RCC 7860 (cell line): ENCODE measurements at places on chromosomes 11 and 22.
A peak's percentile ranks its signal among the peaks of the same experiment; 100 is the strongest.

- DNase-seq: no peak
Measured at GRCh38 chr11:70067591-70068341, 10.4 kb upstream of the ANO1 start.

DNA sequence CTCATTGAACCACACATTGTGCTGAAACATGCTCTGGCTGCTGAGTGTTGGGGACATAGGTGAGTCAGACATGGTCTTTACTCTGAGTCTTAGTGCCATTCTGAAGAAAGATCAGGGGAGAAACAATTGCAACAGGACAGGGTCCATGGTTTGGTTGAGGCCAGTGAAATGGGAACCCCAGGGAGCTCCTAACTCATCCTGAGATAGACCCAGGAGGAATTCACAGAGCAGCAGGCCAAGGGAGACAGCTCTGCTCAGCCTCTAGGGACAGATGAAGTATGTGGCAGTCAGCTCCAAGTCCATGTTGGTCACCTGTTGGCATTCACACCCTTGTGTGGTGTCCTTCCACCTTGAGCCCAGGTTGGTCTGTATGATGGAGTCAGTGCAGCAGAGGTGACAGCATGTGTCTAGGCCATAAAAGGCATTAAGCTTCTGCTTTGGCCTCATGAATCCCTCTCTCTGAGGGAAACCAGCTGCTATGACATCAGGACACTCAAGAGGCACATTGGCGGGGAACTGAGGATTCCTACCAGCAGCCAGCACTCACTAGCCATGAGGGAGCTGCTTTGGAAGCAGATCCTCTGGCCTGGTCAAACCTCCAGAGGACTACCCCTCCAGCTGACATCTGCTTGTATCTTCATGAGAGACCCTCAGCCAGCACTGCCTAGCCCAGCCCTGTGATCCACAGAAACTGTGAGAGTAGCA lies 50.3 kb upstream of the MYEOV start:
- no peak for DNase-seq

DNA sequence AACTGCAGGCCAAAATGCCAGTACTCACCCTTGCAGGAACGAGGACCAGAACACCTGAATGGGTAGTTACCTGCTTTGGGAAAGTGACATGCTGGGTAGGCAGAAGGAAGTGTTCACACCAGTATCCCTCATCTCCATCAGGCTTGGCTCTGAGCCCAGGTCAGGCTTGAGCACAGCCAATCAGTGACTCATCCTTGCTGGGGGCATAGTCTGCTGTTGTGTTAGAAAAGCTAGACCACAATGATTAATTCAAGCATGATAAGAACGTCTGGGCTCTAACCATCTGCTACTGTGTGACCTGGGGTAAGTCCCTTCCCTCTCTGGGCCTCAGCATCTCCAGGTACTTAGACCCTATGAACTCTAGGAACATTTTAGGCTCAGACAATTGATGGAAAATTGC lies 450.4 kb downstream of the MIAT start:
- peak; percentile 98 for DNase-seq

DNA sequence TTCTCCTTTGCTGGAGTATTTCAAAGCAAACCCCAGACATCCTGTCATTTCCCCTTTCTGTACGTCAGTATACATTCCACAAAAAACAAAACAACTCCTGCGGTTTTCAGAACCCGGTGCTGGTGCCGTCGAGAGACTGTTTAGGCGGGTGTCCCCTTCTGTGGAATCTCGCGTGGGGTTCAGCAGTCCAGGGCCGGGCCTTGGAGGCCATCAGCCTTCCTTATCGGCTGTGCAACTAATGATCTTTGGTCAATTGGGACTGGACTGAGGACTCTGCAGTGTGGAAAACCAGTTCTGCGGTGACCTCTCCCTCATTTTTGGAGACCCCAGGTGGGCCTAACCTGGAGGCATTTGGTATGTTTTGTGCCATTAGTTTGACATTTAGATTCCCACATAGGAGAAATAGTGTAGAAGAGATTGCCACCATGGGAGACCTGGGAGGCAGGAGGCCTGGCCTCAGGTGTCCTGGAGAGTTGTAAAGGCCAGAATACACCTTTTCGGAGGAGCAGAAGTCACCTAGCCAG lies 84.4 kb downstream of the TBC1D22A start:
- no peak for DNase-seq

DNA sequence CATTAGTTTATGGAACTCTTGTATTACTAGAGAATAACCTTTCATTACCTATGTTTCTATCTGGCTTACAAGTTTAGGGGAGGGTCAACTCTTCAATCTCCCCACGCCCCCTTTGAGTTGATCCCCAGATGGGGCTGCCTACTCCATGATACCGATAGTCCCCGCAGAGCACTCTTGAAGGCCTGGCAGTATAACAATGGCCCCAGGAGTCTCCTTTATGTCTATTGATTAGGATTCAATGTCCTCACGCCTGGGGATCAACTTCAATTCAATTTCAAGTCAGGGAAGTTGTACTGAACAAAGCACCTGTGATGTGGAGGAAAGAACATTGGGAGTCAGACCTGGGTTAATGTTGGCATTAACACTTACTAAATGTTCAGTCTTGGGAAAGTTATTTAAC lies 520.2 kb downstream of the METTL15 start:
- no peak for DNase-seq

GRCh38 chr11:72609045-72609444 lies 65.2 kb downstream of the PDE2A start:
- DNase-seq: no peak

- no peak for DNase-seq
Measured at GRCh38 chr11:6778518-6778917, 4.3 kb upstream of the OR2AG1 start.

GRCh38 chr11:46348566-46349401 lies 1.5 kb downstream of the DGKZ start:
- no peak for DNase-seq

DNA sequence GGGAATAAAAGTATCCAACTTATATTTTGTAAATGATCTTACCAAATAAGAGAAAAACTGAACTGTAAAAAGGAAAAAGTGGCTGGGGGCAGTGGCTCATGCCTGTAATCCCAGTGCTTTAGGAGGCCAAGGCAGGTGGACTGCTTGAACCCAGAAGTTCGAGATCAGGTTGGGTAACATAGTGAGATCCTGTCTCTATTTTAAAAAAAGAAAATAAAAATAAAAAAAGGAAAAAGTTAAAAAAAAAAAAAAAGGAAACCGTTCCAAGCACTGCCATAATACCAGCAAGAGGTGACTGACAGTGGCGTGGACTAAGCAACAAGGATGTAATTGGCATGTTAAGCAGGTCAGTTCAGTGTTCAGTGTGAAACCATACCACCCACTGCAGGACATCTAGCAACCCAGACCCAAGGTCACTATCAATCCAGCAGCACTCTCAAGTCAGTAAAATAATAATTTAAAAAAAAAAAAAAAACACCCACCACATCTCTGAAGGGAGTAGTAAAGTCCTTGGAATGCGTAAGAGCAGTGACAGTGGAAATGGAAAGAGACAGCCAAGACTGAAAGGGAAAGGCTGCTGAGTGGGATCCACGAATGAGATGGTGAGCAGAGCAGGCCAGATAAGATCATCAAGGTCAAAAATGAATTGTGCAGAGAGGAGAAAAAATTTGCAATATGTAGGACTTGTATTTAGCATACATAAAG lies 43.6 kb downstream of the MAPK1 start:
- DNase-seq: no peak

DNA sequence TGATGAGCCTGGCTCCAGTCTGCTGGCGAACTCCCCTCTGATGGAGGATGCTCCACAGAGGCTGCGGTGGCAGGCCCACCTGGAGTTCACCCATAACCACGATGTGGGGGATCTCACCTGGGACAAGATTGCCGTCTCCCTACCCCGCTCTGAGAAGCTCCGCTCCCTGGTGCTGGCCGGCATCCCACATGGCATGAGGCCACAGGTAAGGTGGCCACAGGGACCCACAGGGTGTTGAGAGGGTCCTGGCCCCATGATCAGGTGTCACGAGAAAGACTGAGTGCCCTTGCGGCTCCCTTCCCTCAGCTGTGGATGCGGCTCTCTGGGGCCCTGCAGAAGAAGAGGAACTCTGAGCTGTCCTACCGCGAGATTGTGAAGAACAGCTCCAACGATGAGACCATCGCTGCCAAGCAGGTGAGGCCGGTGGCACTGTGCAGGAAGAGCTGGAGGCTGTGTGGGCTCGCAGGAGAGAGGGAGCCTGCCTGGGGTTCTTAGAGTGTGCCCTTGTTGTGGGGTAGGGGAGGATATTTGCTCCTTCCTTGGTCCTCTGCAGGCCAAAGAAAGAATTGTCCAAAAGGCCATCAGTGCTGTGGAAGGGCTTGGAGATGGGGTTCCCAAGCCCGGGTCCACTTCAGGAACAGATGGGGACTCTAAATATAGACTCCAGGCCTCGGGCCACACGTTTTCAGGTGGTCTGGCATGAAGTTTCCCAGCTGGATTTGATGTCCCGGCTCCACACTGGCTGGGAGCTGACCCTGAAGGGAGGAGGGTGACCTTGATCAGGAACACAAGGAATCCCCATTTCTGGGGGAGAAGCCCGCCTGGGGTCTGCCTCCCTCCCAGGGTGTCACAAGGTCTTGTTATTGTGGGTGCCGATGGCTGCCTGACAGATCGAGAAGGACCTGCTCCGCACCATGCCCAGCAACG lies 34.1 kb downstream of the SGSM3 start:
- no peak for DNase-seq

DNA sequence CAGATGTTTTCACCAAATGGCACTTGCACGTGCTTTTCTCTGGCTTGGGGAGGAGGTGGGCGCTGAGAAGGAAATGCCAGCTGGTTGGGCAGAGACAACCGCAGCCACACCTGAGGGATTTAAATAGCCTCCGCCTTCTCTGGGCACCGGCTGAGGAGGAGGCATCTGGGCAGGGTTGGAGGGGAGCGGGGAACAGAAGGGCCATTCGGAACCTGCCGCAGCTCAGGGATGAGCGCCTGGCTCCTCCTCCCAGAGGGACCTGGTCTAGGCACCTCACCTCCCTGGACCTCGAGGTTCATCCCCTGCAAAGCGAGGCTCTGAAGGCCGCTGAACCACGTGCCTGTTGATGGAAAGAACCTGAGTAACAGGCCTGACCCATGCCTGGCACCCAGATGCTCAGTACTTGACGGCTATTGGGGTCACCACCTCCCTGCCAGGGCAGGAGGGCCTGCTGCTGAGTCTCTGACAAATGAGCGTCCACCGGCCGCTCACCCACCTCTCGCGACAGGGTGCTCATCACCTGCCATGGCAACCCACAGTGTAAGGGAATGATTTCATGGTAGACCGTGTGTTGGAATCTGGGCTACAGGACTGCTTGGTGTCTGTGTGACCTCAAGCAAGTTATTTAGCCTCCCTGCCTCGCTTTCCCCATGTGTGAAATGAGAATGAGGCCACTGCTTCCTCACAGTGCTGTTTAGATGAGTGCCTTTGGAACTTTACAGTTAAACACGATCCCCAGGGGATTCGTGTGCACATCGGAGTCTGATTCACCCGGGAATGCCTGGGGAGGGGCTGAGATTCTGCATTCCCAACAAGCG lies 2.0 kb upstream of the KDELR3 start:
- no peak for DNase-seq

DNA sequence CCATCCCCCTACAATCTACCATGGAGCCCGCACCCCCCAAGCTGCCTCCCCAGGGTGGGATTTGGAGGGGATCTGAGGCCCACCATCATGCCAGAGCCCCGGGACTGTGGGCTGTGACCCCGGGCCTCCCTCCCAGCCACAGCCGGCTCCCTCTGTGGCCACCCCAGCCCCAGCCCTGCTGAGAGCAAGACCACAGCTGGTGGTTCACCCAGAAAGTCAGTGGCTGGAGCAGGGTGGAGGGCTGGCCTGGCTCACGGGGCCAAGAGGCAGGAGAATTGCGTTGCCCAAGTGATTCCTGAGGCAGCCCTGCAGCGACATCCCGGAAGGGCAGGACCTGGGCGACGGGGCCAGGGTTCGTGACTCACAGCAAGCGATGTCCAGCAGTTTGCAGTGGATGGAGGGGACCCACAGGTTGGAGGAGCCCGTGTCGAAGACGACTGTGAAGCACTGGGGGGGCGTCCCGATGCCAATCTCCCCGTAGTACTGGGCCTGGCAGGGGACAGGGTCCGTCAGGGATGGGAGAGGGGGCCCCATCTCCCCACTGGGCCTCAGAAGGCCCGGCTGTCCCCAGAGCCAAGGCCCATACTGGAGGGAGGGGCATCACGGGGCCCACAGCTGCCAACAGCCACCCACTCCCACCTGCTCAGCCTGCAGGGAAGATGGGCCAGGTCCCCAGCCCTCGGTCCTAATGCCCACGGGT lies 4.4 kb downstream of the CTSD start:
- no peak for DNase-seq

- DNase-seq: no peak
Measured at GRCh38 chr11:104075706-104076105, 39.3 kb downstream of the DDI1 start.

GRCh38 chr11:129375751-129376657 lies at the start of gene BARX2:
Gene BARX2 (plus strand): TSS chr11:129375848. CDS start chr11:129376036, 188 bp downstream.
- no peak for DNase-seq

- DNase-seq: no peak
Measured at GRCh38 chr11:1121813-1122663, 35.7 kb upstream of the MUC5AC start.

DNA sequence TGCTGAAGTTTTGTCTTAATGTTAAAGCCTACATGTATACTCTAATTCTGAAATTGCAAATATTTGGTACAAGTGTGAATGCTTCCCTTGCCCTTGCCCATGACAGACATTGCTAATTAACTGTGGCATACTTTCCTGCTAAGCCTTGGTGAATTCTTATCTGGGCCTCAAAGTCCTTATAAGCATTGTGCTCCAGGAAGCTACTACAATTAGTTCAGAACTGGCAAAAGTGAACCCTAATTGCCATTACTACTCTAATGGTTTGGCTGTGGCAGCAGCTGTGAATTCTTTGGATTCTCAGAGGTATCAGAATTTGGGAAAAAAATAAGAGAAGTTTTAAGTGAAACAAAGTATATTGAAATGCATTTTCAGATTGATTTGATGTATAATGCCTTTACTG lies 24.3 kb downstream of the EMSY start:
- no peak for DNase-seq

- peak; percentile 38 for DNase-seq
Measured at GRCh38 chr11:96103102-96103501, 179.2 kb upstream of the MTMR2 start.

DNA sequence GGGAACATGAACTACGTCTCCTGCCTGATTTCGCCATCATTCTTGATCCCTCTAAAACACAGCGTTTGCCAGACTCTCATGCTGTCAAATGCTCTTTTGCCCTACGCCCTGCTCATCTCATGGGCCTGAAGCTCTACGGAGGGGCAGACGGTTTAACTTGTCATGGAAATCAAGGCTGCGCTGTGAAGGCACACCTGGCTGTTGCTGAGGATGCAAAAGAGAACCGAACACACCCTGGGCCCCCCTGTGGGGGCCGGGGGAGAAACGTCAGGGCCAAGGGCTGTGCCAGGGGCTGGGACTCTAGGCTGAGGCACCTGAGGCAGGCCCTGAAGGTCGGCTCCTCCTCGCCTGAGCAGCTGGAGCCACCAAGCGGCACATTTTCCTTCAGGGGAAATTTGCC lies 957.2 kb downstream of the BRD1 start:
- DNase-seq: no peak

- no peak for DNase-seq
Measured at GRCh38 chr11:112307616-112308015, 47.0 kb upstream of the PLET1 start.

DNA sequence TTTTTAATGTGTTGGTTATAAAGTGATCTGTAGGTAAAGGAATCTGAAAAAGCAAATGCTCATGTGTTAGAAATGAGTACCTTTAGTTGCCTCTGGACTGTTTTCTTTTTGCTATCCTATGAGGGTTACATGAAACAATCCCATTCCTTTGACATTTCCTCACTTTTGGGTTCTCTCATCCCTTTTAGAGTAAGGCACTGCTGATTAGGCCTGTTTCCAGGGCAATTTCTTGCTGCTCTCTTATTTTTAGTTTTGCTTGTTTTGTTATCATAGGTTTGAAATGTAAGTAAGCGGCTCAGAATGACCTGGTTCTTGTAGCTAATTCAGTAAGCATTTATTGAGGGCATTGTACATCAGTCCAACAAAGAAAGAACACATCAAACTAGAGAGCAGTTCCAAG lies 138.9 kb downstream of the DDX10 start:
- DNase-seq: no peak
